Common myeloid progenitor, CD34-positive (primary cell): ENCODE measurements at places on chromosomes 6 and 20.

GRCh38 chr6:113879186-113880096 is 22.3 kb downstream of the MARCKS start:
- peak; percentile 80 for DNase-seq

DNA sequence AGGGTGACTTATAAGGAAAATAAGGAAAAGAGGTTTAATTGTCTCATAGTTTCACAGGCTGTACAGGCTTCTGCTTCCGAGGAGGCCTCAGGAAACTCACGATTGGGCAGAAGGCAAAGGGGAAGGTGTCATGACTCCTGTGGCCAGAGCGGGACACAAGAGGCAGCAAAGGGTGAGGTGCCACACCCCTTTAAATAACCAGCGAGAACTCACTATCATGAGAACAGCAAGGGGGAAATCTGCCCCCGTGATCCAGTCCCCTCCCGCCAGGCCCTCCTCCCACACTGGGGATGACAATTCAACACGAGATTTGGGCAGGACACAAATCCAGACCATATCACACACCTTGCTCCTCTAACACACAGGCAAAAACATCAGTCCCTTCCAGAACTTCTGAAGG is 254.0 kb downstream of the DLL1 start:
- no peak for DNase-seq

DNA sequence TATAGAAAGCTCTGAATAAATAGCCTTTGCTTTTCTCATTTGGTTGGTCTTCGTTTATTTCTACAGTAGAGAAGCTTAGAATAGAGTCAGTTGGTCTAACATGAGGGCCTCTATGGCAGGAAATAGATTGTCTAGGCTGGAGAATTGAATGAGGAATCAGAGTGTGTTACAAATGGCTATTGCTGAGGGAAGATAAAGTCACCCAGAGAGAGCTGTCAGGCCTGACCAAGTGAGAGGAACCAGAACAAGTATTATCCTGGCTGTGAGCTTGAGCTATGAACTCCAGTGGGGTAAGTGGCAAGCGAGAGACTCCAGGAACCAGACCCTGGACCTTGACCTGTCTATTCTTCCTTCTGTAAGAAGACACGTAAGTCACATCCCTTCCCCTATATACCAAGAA is 353.1 kb downstream of the CD83 start:
- DNase-seq = peak; percentile 57

GRCh38 chr20:54350415-54350814 is 125.0 kb upstream of the DOK5 start:
- no peak for DNase-seq

DNA sequence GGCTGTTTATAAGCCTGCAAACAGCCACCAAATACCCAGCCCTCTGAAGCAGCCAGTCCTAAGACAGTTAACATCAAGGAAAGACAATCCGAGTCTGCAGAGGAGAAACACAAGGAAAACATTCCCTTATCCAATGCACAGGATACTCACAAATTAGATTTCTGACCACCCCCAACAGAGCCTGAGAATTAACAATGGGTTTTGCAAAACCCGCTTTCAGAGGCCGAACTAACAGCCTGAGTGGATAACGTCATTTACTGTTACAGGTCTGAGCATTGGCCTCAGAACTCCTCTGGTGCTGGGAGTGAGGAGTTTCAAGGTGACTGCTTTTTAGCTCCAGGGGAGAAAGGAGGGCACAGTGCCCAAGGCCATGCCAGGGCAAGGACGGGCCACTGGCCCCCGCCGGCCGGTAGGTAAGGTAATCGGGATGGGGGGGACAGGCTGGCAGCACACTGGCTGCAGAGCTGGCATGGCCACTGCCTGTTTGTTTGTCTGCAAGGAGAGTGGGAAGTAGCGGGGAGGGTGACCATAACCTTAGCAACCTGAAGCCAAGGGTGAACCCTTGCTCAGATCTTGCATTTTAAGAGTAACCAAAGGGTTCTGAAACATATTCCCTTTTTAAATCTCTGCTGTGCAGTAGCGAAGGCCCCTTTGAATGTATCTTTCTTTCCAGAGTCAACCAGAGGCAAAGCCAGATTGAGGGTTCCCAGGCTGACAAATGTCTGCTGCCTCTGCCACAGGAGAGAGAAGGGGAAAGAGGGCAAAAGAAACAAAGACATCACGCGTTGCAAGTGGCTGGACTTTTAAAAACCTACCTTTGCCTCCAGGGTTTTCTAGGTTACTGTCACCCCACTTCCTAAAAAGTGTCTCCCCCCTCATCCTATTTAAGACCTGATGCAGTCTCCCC is 3.9 kb downstream of the ZMYND8 start:
- DNase-seq = no peak

DNA sequence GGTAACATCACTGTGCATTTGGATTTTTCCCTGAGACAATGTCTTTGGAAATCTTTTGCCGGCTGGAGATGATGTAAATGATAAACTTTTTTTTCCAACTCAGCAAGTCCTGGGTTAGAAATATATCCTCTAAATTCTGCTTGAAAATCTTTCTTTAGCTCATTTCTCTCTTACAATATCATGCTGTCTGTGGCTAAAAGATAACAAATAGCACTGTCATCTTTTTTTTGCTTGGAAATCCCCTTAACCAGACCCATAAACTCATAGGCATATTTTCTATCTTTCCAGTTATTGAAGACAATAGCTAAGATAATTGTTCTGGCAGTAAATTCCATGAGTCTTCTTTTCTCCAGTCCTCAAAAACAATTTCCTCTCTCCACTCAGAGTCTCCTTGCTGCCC is 481.5 kb downstream of the NKAIN2 start:
- peak; percentile 5 for DNase-seq

DNA sequence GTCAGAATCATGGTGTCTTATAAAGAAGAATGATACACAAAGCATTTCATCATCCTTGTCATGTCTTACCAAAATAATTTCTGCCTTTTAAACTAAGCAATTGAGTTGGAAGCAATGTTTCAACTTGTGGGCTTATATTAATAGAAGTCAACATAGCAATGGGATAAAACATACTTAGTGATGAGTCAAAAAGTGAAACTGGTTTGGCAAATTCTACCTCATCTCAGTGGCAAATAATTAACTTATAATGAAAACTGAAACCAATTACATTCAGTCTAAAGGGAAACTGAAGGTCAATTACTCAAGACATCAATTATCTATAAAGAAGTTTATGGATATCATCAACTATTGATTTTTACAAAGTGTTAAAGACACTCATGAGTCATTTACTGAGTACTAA is 463.8 kb downstream of the BMP2 start:
- no peak for DNase-seq

DNA sequence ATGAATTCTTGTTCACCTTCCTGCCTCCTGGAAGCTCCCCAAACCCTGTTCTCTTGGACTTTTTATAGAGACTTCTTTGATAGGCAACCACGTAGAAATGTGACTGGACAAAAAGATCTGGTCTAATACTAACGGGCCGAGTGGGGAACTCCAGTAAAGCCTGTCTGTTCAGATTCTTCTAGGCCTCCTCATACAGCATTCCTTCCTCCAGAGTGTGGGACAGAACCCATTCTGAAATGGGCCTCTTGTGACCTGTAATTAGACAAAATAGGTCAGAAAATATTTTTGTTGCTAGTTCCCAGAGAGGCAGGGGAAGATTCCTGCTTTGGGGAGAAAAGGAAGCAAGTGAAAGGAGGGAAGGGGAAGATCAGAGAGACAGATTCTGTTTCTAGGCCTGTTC is 374.3 kb downstream of the CDH26 start:
- no peak for DNase-seq

GRCh38 chr20:3843490-3843889 is 3.1 kb upstream of the MAVS start:
- DNase-seq = peak; percentile 50

GRCh38 chr20:55635870-55636269 is 369.4 kb downstream of the CBLN4 start:
- no peak for DNase-seq

DNA sequence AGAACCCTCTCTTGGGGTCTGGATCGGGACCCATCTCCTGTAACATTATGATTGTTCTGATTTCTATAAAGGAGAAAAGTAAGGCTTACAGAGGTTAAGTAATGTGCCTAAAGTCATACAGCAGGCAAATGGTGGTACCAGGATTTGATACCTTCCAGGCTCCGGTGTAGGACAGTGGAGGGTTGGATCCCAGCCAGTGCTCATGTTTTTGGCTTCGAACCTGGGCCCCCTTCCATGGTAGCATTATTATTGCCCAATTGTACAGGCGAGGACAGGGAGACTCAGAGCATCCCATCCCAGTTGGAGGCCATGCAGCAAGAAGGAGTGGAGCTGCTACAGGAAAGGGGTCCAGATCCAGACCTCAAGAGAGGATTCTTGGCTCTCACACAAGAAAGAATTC is 202.7 kb downstream of the TFAP2C start:
- no peak for DNase-seq

DNA sequence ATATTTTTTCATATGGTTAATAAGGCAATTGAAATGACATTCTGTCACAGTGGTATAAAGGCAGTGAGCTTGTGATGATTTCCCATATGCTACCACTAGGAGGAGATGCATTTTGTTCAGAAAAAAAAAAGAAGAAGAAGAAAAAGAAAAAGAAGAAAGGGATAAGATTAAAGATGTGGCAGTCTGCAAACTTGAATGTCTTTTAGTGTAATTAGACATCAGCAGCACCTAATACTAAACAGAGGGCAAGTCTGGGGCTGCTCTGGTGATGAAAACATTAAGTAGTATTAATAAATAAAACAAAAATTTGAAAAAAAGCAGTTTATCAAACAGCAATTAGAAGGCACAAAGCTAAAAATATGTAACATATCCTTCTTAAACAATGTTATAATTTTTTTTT is 95.4 kb upstream of the DEFB112 start:
- DNase-seq = peak; percentile 4

- DNase-seq = peak; percentile 34
These were observed 61.8 kb downstream of the FAM229B start for GRCh38 chr6:112149236-112149635.

DNA sequence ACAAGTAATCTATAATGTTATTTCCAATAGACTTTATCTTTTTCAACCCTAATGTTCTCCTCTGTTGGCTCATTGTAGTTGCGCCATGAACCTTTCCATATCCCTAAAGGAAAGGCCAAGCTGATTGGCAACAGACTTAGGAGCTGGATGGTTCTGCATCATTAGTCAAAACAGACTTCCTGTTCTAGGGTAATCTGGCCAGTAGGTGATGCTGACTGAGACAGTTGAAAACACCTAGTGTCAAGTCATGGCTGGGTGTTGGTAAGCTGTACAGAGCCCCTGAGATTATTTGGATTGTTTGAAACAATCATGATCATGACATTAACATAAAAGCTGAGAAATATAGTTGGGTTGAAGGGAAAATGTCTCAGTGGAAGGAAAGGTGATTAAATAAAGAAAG is 231.4 kb downstream of the PHACTR1 start:
- peak; percentile 76 for DNase-seq

DNA sequence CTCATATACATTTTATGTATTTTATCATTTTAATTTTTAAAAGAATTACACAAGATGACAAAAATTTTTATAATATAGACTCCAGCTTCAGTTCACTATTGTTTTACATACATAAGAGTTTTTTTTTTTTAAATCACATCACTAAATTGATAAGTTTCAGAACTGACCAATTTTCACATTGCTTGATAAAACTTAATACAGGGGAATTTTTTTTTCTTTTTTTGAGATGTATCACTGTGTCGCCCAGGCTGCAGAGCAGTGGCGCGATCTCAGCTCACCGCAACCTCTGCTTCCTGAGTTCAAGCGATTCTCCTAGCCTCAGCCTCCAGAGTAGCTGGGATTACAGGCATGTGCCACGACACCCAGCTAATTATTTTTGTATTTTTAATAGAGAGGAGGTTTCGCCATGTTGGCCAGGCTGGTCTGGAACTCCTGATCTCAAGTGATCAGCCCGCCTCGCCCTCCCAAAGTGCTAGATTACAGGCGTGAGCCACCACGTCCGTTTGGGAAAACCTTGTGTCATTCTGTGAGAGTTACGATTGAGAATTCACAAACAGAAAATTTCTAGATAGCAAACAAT is 36.6 kb upstream of the BTN3A2 start:
- DNase-seq = no peak

DNA sequence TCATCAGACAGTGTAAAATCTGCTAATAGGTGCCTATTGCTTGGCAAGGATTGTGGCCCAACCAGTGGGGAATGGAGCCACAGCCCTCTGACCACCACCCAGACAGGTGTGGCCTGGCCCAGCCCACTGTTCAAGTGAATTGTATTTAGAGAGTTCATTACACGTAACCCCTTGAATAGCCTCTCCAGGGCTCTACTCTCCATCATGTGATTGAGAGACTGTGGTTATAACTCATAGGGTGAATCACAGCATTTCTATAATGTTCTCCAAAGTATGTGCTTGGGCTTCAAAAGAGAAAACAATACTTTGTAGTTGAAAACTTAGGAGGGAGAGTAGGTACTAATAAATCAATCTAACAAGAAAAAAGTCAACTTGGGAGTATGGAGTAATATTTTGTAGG is 38.4 kb downstream of the ALDH8A1 start:
- no peak for DNase-seq

DNA sequence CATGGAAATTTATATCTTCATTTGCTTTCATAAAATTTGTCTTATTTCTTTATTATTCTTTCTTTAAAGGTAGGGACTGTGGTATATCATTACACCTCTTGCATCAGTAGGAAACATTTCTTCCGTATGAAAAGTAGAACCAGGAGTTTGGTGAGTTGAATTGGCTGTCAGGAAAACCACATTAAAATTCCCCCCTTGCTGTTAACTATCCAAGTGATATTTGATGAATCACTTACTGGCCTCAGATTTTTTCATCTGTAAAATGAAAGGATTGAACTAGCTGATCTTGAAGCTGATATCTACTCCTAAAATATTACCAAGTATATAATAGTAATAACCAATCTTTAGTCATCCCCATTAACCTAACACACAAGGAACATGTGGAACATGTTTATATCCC is 460.9 kb downstream of the GJA1 start:
- DNase-seq = no peak

GRCh38 chr6:21398741-21399325 is 194.7 kb upstream of the SOX4 start:
- DNase-seq = no peak

GRCh38 chr6:41258196-41258493 is 28.3 kb downstream of the TREM1 start:
- DNase-seq = no peak

- no peak for DNase-seq
These were observed 11.3 kb upstream of the SRSF6 start for GRCh38 chr20:43446361-43446879.

DNA sequence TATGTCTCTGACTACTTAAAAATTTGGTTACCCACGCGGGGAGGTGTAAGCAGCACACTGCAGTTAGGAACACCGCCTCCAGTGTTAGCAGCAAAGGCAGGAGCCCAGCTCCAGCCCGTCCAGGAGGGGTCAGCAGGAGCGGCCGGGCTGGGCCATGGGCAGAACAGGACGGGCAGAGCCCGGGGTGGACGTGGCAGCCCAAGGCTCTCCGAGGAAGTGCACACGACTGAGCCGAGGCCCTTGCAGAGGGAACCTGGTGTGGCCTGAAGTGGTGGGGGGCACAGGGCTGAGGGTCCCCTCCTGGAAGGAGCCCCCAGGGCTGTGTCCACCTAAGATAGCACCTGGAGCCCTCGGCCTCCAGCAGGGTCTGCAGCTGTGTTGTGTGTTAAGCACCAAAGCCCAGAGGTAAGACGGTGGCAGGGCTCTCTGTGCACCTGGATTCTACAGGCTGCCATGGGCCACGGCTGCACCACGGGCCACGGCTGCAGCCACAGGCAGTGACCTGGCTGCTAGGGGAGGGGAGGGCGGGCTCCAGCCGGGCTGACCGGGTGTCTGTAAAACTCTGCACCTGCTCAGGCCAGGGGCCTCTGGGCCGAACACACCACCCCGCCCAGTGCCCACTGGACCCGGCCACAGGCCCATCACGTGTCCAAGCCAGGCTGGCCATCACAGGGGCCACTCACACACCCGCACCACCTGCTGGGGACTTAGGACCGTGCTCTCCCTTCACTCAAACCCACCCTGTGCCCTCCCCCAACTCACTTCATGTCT is 6.6 kb downstream of the SLC2A4RG start:
- no peak for DNase-seq
